EH (cell line): ENCODE measurements at places on chromosomes 6 and 20.

DNA sequence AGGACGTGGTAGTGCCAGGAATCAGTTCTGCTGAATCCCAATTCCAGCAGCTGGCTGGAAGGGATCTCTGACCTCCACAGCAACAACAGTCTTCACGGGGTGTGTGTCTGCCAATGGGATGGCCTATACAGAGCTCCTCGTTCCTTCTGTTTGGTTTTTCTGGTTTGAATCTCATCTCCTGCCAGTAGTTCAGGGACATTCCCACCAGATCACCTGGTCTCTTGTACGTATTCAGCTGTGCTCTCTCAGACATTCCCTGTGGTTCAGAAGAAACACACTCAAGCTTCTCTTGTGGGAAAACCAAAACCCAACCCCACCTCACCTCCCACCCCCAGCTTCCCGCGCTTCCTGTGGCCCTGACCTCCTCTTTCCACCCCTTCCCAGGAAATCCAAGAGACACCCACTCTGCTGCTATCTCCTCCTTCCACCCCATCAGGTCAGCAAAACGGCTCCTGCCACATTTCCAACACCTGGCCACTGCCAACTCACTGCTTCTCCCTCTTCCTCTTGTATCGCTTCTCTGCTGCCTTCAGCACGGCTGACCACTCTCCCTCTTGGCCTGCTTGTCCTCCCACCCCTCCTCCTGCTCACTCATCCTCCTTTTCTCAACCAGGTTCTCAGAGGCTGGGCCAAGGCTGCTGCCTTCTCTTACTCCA lies 63.3 kb upstream of the PTGIS start:
- DNase-seq: no peak

GRCh38 chr6:13373488-13373886 lies 45.1 kb upstream of the TBC1D7 start:
- DNase-seq: peak; percentile 7

- DNase-seq: no peak
These were observed 49.8 kb downstream of the RNASET2 start for GRCh38 chr6:166906376-166907044.

- no peak for DNase-seq
These were observed 79.5 kb downstream of the PTPRA start for GRCh38 chr20:2952766-2953165.

DNA sequence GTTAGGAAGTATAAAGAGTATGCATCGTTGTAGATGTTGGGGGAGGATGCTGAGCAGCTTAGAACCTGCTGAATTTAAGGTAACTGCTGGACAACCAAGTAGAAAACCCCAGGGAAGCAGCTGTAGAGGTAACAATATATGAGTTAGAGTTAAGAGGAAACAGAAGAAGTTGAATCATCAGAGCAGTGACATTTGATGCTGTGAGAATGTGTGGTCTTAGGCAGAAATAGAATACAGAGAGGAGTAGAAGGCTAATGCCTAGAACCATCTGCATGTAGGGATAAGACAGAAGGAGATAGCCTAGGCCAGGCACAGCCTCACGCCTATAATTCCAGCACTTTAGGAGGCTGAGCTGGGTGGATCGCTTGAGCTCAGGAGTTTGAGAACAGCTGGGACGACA lies 22.6 kb upstream of the DYNLRB1 start:
- DNase-seq: no peak

- DNase-seq: no peak
These were observed 28.5 kb downstream of the BACH2 start for GRCh38 chr6:90268178-90268577.

GRCh38 chr6:28542440-28543296 lies 17.0 kb downstream of the GPX5 start:
- peak; percentile 79 for DNase-seq

DNA sequence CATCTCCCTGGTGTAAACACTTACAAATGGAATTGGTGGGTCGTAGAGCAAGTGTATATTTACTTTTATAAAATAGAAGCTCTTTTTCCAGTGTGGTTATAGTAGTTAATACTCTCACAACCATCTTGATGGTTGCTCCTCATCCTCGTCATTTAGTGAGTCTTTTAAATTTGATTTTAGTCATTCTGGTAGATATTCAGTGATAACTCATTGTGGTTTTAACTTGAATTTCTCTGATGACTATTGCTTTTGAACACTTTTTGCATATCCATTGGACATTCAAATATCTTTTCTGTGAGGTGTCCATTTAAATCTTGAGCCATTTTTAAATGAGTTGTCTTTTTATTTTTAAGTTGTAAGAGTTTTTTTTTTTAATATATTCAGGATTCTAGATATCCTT lies 189.2 kb upstream of the PHACTR1 start:
- DNase-seq: peak; percentile 42
